ENCODE measurements at places on chromosomes 6 and 20.

DNA sequence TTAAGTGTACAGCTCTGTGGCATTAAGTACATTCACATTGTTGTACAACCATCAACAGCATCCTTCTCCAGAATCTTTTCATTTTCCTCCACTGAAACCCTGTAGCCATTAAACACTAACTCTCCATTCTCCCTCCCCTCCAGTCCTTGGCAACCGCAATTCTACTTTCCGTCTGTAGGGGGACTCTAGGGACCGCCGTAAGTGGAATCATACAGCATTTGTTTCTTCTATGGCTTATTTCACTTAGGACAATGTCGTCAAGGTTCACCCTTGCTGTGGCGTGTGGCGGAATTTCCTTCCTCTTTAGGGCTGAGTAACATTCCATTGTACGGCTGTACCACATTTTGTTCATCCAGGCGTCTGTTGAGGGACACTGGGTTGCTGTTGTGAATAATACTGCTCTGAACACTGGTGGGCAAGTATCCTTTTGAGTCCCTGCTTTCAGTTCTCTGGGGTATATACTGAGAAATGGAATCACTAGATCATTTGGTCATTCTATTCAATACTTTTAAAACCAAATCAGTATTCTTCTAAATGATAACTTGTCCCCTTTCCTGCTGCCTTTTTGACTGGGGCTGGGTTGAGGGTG lies 50.7 kb downstream of the PPP1R3G start:
- DNase-seq: peak; percentile 44

- DNase-seq: no peak
Observed at GRCh38 chr20:13212750-13213149, 8.3 kb upstream of the ISM1 start.

DNA sequence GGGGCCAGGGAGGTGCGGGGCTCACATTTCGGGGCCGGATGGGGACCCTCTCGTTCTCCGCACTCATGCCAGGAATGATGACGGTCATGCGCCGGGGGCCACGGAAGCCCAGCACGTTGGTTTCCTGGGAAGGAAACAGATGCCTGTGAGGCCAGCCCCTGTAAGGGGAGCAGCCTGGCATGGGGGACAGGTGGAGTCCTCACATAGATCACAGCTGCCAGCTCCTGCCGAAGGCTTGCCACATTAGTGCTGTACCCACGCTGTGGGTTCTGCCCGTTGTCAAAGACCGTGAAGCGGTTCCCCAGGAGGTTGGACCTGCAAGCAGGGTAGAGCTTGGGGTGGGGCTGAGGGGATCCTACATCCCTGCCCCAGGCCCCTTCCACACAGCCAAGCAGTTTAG lies 6.7 kb upstream of the TEAD3 start:
- DNase-seq: no peak

GRCh38 chr6:82612475-82613039 lies 248.9 kb downstream of the TPBG start:
- no peak for DNase-seq

DNA sequence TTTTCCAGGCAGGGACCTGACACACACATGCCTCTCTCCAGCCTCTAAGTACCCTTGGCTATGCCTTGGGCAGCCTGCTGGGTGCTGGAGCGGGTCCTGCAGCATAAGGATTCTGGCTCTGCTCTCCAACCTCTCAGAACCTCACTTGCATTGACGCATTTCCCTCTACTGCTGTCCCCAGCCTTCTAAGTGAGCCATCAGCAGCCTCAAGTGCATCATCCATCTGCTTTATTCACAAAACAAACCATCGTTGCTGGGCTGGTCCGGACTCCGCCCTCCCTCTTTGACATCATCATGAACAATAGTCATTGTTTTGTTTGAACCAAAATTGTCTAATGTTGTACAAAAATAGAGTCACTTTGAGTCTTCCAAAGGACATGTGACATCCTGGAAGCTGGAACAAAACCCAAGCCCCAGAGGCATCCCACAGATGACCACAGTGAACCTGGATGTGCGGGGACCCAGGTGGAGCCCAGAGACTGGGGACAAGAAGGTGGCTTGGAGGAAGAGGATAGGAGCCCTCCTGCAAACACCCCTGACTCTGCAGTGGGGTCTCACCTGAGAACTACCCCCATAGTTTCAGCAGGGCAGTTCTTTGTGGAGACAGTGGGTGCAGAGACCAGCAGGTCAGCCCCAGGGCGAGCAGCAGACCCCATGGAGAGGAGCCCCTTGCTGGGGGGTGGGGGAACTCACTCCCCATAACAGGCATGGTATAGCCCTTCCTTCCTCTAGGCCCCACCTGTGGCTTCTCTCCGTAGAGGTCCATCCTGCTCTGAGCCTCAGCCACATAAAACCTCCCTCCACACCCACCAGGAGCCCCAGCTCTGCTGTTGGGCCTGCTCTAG lies 230.1 kb downstream of the SYNDIG1 start:
- DNase-seq: no peak
